ENCODE measurements at places on chromosomes 6 and 20.

GRCh38 chr20:7257692-7258466 lies 490.4 kb downstream of the BMP2 start:
- no peak for DNase-seq

- no peak for DNase-seq
Observed at GRCh38 chr6:104955491-104955890, 1.4 kb upstream of the LIN28B start.

DNA sequence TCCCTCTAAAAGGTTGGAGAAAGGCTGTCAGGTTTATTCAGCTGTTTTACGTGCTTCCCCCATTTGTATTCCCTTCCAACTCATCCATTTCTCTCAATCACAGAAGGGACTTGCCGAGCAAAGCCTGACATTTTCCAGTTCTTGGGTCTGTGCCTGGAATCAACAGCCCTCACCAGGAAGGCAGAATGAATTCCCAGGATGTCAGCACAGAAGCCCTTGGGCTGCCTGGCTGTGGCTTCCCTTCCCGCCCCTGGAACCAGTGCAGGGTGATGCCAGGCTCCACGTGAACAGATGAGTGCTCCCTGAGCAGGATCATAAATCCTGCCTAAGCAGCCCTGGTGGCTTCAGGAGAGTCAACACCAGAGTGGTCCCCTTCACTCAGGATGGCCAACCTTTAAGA lies 86.1 kb upstream of the CD83 start:
- peak; percentile 61 for DNase-seq

DNA sequence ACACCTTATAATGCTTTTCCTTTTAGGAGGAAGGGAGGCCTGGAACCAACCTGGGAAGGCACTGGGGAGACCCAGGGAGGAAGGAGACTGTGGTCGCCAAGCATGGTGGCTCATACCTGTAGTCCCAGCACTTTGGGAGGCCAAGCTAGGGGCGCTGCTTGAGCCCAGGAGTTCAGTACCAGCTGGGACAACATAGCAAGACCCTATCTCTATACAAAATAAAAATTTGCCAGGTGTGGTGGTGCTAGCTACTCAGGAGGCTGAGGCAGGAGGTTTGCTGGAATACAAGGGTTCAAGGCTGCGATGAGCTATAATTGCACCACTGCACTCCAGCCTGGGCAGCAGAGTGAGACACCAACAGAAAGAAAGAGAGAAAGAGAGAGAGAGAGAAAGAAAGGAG lies 36.2 kb downstream of the PPP1R14C start:
- no peak for DNase-seq

DNA sequence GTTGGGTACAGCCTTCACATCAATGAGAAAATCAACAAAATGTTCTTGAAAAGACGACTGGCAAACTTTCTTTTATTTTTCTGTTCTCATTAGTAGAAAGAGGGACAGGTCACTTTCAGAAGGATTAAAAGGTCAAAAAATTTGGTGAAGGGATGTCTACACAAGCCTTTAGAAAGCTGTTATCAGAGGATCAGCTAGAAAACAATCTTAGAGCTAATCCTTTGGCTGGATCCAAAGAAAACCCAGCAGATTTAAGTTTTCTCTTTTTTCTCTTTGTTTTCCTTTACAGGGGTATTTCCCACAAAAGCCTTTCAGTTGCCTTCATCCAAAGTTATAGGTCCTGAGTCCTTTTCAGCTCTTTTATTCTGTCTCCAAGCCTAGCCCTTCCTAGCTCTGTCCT lies 57.3 kb upstream of the EDN1 start:
- no peak for DNase-seq

- DNase-seq = no peak
Observed at GRCh38 chr6:27669295-27669623, 196.4 kb upstream of the ZNF184 start.

- no peak for DNase-seq
Observed at GRCh38 chr6:116447052-116447451, 14.1 kb upstream of the CALHM6 start.

- no peak for DNase-seq
Observed at GRCh38 chr6:157775376-157775775, 47.7 kb upstream of the SNX9 start.

DNA sequence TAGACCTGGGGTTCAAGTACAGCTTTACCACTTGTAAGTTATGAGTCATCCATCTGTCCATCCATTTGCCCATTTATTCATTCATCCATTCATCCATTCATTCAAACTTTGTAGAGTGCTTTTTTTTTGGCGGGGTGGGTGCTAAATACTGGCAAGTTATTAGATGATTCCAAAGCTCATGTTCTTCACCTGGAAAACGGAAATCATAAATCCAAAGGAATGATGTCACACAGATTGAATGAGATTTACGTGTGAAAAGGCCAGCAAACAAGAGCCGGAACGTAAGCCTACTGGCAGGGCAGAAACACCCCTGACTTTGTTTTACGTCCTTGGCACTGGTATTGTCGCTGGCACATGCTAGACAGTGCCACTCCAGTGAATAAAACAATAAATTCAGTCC lies 480.9 kb upstream of the CHD6 start:
- DNase-seq = no peak

- peak; percentile 37 for DNase-seq
Observed at GRCh38 chr6:129494099-129494498, 215.9 kb downstream of the ARHGAP18 start.

DNA sequence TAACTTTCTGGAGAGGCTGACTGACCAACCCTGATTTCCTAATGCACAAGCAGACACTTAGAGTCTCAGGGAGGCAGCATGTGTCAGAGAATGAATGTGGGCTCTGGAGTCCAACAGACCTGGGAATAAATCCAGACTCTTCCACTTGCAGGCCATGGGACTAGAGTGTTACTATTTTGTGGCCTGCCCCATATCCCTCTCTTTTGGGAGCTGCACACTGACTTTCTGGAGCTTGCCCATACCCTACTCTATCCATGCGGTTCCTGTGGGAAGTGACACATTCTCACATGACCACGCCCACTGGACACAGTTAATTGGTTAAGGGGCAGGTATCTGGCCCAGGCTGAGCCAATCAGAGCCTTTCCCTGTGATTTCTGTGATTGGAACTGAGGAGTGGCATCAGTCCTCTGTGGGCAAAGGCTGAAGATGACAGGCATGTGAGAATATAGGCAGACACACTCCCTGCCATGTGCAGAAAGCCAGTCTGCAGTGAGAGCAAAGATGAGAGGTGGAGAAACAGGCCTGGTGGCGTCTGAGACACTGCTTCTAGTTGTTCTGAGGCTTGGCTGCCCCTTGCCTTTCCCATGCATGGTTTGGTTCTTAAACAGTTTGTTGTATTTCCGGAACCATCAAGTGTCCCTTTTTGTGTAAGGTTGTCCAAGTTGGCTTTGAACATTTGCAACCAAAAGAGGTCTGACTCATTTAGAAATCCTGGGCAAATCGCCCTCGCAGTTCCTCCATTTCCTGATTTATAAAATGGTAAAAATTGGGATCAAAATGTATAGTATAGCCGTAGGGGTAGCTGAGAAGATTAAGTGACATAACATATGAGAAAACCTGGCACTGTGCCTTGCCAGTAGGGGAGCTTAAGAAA lies 125.6 kb downstream of the CDC5L start:
- no peak for DNase-seq

- peak; percentile 31 for DNase-seq
Observed at GRCh38 chr6:42279966-42280629, 62.4 kb upstream of the MRPS10 start.

DNA sequence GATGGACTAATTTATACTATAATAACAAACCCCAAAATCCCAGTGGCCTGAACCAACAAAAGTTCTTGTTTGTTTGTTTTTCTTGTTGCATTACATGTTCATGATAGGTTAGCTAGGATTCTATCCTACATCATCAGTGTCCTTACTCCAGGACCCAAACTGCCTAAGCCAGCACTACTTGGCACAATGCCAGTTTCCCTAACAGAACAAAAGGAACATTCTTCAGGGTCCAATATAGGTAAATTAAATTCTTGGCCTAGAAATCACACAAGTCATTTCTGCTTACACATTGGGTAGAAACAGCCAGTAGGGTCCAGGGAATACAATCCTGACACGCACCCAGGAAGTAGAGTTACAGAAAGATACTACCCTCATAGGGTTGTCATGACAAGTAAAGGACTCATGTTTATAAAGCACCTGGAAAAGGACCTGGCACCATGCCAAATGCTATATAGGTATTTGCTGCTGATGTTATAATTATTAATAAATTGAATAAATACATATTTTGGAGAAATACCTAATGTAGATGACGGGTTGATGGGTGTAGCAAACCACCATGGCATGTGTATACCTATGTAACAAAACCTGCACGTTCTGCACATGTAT lies 38.8 kb downstream of the RCAN2 start:
- DNase-seq = no peak

- no peak for DNase-seq
Observed at GRCh38 chr6:111824608-111825337, 48.5 kb downstream of the FYN start.

GRCh38 chr6:73695619-73696421 lies at the start of gene CD109:
Gene CD109 (plus strand): TSS chr6:73696203. CDS start chr6:73696216, 13 bp downstream.
- DNase-seq = peak; percentile 52

DNA sequence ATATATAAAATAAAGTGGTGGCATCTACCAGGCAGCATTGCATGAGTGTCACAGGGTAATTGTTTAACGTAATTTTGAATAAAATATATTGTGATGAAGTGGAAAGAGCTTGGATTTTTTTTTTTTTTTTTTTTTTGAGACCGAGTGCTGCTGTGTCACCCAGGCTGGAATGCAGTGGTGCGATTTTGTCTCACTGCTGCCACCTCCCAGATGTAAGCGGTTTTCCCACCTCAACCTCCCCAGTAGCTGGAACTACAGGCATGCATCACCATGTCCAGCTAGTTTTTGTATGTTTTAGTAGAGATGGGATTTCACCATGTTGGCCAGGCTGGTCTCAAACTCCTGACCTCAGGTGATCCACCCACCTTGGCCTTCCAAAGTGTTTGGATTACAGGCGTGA lies 81.1 kb upstream of the SMIM8 start:
- no peak for DNase-seq

DNA sequence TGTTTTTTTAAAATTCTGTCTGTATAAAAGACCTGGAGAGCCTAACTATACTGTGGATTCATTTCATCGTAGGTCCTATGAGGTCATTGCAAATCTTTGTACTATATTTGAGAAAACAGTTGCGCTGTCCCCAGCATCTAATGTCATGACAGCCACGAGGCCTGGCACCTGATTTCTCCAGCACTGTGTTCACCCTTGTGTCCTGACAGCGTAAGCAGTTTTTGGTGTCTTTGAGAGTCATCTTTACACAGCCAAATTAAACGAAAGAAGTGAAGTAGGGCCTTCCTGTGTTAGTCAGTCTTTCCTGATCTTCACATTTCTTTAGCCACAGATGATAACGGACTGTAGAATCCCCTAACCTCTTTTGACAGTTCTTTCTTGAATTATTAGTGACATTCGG lies 70.6 kb upstream of the PHACTR2 start:
- DNase-seq = no peak

DNA sequence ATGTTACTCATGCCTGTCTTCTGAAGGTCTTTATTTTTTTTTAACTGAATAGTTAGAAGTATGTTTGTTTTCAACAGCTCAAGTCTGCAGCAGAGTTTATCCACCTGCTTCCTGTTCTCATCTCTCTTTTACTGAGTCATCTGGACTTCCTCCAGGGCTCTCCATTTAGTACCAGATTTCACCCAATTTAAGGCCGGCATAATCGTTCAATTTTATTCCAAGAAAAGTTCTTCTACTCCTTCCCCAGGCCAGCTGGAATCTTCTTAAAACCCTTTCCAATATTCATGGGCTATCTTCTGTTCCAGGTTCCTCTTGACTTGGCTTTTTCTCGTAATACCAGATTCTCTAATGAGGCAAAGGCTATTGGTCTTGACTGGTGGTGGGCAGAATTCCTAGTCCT lies 79.0 kb upstream of the LAMA2 start:
- DNase-seq = peak; percentile 20

GRCh38 chr6:6002005-6002847 lies 4.5 kb downstream of the NRN1 start:
- no peak for DNase-seq

DNA sequence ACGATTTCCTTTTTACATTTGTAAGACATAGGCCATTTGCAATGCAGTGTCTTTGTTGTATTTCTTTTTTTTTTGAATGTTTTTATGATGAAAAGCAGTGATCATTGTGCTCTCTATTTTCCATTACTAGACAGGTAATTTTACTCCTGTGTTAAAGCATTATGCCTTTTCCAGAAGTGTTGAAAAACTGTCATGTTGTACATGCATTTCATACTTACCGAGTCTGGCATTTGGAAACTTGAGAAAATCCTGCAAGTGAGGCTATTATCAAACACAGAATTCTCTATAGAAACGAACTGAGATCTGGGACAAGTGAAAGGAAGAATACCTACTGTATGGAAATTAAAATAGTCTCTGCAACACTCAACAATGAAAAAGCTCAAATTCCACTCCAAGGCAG lies 78.6 kb upstream of the CNR1 start:
- DNase-seq = no peak

- peak; percentile 67 for DNase-seq
Observed at GRCh38 chr6:32190054-32190851, at the start of gene PBX2. Gene PBX2 (minus strand): TSS chr6:32190202. CDS start chr6:32189915, 287 bp downstream.

DNA sequence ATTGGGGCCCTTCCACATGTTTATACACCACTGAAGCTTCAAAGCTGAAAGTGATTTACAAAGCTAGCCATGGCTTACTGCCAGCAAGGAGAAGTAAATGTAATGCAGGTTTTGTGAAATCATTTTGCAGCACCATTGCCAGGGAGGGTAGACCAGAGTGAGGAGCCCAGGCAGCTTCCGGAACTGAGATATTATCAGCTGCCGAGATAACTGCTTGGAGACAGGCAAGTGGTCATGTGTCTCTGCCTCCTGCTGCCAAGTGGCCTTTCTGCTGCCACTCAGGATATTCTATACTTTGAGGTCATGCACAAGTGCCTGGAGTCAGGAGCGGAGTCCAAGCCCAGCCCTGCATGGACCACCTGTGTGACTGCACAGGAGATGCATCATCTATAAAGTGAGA lies 160.2 kb downstream of the SYNDIG1 start:
- peak; percentile 11 for DNase-seq
